ENCODE measurements at places on chromosomes 7 and 10.

GRCh38 chr10:44911081-44911540 is at the start of gene TMEM72:
Gene TMEM72 (plus strand): TSS chr10:44911337. CDS start chr10:44911513, 176 bp downstream.
- no peak for DNase-seq

DNA sequence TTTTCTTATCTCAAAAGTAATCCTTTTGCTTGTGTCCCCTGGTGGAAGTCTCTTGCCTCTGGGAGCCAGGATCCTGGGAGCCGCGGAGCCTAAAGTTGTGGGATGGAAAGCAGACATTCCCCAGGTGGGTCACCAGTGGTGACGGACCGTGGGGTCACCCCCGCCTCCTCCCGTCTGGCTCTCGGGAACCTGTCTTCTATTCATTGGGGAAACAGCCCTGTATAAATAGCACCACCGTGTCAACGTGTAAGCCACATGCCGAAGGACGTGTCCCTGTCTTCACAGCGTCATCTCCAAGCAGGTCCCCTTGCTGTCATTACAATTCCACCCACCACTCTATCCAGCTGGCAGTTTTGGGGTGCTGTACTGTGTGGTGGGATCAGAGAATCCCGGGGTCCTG is 87.5 kb downstream of the ELFN1 start:
- DNase-seq, result no peak

- no peak for DNase-seq
Measured at GRCh38 chr10:13072339-13072738, 27.6 kb upstream of the OPTN start.

- no peak for DNase-seq
Measured at GRCh38 chr7:107890493-107890961, 456 bp upstream of the DLD start.

- DNase-seq, result no peak
Measured at GRCh38 chr10:63072951-63073350, 60.2 kb upstream of the NRBF2 start.

DNA sequence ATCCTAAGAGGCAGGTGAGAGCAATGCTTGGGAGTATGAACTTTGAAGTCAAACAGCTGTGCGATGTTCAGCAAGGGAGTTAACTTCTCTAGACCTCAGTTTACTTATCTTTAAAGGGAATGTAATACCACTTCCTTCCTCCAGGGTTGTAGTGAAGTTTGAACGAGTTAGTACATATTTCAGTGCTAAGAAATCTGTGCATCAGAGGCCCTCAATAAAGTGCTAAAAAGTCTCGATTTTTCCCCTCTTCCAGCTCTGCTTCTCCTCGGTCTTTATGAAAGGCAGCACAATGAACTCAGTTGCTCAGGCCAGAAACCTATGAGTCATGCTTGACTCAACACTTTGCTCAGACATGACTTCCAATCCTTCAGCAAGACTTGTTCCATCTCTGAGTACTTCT is 418.9 kb downstream of the MDFIC start:
- DNase-seq, result no peak

GRCh38 chr10:110524859-110525232 is 27.1 kb downstream of the DUSP5 start:
- DNase-seq, result peak; percentile 1

- DNase-seq, result no peak
Measured at GRCh38 chr7:113394856-113395255, 276.5 kb upstream of the SMIM30 start.

- peak; percentile 61 for DNase-seq
Measured at GRCh38 chr10:26448706-26449435, 10.7 kb downstream of the APBB1IP start.

DNA sequence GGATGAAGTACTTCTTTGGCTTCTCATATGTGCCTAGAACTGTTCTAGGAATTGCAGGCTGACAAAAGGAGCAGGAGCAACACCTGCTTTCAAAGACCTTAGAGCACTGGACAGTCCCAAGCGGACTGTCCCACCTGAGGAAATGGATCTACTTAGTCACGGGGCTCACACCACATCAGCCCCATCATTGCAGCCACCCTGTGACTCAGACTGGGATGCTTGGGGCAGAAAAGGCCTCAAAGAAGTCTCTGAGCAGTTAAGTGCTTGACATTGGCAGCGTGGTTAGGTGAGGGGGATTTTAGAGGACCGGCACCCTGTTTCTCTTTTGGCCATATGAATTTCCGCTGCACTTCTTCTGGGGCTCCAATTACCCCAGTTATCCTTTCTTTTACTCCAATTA is 256.6 kb downstream of the USP6NL start:
- DNase-seq, result no peak

GRCh38 chr10:47361293-47361692 is 13.1 kb downstream of the RBP3 start:
- DNase-seq, result no peak

DNA sequence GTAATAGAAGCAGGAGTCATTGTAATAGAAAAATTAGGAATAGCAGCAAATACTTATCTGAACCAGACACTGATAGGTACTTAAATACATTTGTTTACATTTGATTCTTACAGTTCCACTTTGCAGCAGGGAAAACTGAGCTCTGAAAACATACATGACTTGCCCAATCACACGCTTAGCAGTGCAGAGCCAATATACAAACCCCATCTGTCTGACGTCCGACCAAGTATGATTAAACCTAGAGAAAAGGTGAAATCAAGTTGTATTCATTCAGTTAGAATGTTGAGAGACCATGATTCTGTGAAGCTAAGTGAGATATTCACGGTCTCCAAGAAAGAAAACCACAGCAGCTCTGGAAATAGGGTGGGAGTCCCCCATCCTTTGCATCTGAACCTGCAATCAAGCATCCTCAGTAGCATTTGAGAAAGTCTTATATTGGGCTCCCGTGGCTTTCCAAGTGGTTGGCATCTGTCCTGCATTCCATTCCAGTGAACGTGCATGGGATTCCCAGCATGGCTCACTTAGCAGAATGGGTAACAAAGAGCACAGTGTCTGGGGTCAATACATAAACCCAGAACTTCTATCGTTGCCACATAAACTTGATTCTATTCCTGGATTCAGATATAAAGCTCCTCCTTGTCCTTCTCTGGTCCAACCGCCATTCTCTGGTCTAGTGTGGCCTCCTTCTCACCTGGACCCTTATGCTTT is 148.7 kb upstream of the RSU1 start:
- DNase-seq, result no peak

GRCh38 chr10:123147635-123148413 is at the start of gene HMX2:
Gene HMX2 (plus strand): TSS chr10:123148136. CDS start chr10:123148379, 243 bp downstream.
- DNase-seq, result peak; percentile 67

- no peak for DNase-seq
Measured at GRCh38 chr7:43586251-43586900, 3.5 kb downstream of the STK17A start.

DNA sequence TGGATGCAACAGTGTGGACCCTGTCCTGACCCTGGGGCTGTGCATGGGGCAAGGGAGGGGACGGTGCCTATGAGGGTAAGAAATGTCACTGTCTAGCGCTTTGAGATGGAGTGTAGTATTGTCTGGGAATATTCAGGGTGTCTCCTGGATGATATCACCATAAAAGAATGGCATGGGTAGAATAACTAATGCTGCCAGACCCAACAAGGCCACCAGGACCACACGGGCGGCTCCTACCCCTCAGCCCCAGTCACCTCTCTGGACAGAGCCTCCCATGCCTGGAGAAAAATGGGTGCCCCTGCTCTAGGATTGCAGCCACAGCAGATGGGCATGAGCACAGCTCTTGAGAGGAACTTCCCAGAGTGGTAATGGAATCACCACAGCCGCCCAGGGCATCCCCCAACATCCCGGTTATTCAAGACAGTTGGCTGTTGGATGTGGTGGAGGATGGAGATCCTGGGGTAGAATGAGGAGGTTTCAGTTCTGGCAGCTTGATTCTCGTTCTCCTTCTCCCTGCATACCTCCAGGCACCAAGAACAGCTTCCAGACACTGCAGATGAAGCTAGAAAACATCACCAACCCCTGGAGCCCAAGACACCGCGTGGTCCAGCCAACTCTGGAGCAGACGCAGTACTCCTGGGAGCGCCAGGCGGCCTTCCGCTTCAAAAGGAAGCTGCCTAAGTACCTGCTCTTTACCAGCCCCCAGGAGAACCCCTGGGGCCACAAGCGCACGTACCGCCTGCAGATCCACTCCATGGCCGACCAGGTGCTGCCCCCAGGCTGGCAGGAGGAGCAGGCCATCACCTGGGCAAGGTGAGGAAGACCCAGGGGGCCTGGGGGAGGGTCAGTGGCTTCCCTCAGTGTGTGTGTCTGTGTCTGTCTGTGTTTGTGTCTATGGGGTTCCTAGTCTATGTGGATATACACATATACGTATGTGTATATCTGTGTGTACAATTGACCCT is 6.2 kb downstream of the AOC1 start:
- DNase-seq, result no peak
